GM12892 (cell line): ENCODE measurements at places on chromosomes 5 and 9.

DNA sequence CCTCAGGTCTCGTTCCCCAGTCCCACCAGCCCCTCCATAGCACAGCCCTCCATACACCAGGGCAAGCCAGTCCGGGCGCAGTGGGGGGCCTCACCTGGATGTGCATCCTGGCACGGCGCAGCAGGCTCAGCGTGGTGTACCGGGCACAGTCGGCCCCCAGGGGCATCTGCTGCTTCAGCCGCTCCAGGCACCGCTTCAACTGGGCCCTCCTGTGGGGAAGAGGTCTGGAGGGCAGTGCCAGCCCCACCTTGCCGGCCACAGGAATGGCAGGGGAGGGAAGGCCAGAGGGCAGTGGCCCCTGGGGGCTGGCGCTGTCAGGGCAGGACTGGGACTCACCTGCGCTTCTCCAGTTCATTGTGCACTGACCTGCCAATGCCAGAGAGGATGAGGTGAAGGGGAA, 1.4 kb downstream of the MXD3 start:
- DNase-seq: no peak

- no peak for DNase-seq
These were observed 233.6 kb upstream of the ELAVL2 start for GRCh38 chr9:24059651-24060050.

DNA sequence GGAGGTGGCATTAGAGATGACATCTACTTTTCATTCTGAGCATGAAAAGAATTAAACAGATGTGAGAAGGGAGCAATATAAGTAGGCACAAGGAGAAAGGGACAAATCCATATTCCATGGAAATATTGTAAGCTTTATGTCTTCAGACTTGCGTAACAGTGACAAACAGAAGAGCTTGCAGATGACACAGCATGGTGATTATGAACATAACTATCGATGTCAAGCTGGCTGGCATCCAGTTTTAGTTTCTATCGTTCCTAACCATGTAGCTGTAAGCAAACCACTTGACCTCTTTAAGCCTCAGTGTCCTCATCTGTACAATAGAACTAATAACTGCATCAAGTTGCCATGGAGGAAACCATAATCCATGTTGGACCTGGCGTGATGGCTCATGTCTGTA, 246.7 kb upstream of the ADRA1B start:
- no peak for DNase-seq

DNA sequence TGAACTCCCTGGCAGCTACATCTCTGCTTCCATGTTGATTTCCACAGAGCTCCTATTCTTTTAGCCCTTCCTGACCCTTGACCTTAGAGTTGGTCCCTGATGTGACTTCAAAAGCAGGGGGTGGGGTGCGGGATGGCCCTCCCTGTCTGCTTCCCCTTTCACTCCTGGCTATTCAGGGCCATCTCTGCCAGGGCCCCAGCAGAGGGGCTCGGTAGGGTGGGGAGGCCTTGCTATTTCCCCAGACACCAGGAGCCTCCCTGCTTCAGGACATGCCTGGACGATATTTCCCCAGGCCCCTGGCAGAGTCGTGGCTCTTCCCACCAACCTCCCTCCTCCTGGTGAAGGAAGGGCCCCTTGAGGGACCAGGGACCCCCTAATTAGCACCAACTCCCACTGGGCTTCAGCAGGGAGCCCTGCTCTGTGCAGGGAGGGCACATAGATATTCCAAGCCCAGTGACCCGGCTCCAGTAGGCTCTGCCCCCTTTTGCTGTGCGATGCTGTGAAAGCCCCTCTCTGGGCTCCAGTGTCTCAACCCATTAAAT, 17.3 kb downstream of the CORO2A start:
- DNase-seq: no peak

- no peak for DNase-seq
These were observed 412.9 kb downstream of the CHSY3 start for GRCh38 chr5:130316971-130317680.

DNA sequence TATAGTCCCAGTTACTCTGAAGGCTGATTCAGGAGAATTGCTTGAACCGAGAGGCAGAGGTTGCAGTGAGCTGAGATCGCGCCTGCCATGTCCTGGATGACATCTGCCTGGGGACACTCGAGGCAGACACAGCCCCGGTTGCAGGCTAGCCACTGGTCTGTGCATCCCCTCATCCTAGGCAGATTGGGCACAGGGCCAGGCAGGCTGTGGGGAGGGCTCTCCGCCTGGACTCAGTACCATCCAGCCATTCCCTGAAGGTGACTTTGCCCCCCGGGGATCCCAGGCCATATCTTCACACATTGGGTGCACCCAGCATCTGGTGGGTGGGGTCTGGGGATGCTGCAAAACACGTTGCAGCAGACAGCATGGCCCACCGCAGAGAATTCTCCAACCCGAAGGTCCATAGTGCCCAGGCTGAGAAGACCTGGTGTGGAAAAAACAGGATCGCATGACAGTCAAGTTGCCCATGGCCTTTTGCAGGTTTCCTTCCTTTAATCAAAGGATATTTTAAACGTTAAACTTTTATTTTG, 50.9 kb upstream of the SUSD3 start:
- DNase-seq: no peak

DNA sequence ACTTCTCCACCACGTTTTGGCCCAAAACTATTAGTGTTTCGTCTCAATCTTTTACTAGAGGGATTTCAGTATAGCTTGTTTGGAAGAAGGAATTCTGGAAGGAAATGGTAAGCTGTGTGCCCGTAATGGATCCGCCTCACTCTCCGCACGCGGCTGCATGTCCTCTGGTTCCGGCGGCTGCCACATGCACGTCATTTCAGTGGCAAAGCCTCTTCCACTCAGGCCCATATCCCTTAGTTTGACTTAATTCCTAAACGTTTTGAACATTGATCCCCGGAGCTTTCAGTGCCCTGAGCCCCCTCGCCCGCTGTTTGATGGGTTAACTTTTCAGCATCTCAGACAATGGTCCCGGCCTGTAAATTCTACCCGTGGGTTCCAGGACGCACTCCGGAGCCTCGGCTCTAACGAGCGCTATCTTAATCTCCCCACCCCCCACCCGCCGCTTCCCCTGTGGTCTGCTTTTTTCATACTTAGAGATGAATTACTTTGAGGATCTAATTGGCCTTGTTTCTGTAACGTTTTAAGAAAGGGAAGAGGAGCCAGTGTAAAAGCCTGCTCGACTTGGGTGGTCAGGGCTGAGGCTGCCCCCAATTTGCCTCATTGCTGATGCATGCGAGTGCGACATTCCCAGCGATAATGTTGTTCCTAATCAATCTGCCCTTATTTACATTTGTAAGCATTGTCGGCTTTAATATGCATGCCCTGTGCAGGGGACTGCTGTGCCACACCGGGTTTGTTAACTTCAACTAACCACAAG, 4.6 kb downstream of the PTCH1 start:
- DNase-seq: no peak

- no peak for DNase-seq
These were observed 4.1 kb downstream of the LMX1B start for GRCh38 chr9:126617823-126618165.

DNA sequence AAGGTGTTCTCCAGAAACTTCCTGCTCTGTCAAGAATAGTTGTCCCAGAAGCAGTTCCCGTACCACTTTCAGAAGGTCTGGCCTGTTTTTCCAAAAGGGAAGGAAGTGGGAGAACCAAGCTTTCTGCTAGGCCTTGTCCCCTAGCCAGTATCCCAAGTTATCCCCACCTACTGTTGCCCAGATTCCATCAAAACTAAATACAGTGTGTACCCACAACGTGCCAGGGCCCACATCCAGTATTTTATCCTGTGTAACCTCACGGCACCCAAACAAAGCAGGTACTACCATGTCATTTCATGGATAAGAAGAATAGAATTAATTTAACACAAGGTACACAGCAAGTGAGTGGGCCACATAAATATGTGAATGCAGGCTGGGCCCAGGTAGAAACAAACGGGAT, 126.2 kb downstream of the CDK5RAP2 start:
- no peak for DNase-seq

GRCh38 chr9:19028835-19029451, 4.1 kb downstream of the SAXO1 start:
- peak; percentile 55 for DNase-seq

- DNase-seq: no peak
These were observed 89.4 kb downstream of the UHRF2 start for GRCh38 chr9:6502399-6502798.

- no peak for DNase-seq
These were observed 302.7 kb downstream of the PLK2 start for GRCh38 chr5:58156973-58157701.

DNA sequence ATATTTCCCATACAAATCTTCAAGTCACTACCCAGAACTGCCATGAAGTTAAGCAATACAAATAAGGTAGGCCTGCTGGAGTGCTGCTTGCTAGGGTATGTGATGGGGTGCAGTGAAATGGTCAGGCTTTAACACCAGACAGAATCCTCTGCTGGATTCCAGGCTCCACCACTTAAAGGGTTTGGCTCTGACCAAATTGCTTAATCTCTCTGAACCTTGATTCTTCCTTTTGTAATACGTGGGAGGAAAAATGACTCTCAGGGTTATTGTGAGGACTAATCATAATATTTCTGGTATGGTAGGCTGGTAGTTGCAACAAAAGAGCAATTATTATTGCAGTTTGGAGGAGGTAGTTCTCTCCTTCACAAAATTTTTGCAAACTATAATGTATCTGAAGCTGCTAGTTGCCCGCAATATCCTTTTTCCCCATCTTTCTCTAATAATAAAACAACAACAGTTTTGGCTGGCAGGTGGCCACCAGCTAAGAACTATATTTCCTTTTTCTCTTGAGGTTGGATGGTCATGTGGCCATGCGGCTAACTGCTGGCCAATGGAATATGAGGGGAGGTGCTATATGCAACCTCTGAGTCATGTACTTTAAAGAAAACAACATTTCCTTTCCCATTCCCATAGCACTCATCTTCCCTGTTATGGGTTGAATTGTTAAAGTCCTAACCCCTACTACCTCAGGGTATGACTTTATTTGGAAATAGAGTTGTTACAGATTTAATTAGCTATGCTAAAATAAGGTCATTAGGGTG, 44.1 kb downstream of the CCL28 start:
- no peak for DNase-seq

GRCh38 chr9:16262477-16263261, 607.8 kb downstream of the BNC2 start:
- DNase-seq: no peak

DNA sequence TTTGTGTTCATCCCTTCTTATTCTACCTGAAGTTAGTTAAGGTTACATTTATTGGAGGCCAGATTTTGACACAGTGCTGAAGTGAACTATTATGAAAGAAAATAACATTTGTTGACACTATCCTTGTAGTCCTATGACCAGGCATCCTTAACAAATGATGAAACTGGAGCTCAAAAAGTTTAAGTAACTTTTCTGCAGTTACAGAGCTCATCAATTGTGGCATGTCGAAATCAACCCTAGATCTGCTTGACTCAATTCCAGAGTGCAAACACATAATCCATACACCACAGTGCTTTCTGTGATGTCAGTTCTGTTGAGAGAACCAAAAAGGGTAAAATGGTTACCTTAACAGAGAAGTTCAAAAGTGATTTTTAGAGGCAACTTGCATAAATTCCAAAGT, 28.6 kb downstream of the KCNN2 start:
- no peak for DNase-seq

DNA sequence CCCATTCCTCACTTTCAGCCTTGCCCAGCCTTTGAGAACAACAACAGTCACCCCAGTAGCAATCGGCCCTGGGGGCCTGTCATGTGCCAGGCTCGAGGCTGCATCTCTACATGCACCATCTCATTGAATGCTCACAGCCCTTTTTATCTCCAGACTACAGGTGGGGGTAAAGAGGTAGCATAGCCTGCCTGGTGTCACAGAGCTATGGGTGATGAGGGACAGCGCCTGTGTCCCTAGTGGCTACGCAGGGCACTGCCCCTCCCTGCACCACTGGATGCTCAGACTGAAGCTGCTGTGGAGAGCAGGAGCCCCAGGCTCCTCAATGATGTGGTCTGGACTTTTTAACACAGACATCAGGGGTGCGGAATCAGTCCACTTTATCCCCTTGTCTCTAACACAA, 2.8 kb downstream of the CAMK2A start:
- DNase-seq: no peak

- no peak for DNase-seq
These were observed 9.2 kb downstream of the PCDH1 start for GRCh38 chr5:141869040-141869439.

DNA sequence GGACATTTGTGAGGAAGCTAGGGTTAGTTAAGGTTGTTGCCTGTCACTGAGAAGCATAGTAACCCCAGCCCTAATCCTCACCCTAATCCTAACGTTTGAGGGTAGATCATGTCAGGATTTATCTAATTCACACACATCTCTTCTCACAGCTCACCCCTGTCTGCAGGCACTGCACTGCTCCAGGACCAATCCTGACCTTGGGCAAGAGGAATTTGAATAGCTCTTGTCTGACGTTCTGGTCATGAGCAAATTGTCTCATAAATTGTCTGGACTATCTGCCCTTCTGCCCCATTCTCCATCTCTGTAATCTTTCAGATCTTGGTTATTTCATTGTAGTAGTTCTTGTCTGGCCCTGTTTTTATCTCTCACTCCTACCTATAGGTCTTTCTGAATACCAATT, 18.7 kb downstream of the CRHBP start:
- no peak for DNase-seq

DNA sequence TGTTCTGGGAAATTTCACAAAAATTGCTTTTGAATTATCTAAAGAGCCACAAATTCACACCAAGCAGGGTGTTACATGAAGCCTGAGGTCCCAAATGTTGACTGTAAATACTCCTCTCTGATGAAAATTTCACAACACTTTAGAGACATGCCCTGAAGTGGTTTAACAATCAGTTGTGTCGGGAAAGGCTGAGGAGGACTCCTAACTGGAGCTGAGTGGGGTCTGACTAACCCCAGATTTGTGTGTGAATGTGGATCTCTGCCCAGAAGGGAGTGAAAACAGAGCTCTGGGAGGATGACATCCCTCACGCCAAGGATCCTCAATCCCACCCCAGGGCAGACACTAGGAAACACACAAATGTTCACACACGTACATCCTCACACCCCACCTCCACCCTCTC, 31.1 kb upstream of the GRXCR2 start:
- no peak for DNase-seq

DNA sequence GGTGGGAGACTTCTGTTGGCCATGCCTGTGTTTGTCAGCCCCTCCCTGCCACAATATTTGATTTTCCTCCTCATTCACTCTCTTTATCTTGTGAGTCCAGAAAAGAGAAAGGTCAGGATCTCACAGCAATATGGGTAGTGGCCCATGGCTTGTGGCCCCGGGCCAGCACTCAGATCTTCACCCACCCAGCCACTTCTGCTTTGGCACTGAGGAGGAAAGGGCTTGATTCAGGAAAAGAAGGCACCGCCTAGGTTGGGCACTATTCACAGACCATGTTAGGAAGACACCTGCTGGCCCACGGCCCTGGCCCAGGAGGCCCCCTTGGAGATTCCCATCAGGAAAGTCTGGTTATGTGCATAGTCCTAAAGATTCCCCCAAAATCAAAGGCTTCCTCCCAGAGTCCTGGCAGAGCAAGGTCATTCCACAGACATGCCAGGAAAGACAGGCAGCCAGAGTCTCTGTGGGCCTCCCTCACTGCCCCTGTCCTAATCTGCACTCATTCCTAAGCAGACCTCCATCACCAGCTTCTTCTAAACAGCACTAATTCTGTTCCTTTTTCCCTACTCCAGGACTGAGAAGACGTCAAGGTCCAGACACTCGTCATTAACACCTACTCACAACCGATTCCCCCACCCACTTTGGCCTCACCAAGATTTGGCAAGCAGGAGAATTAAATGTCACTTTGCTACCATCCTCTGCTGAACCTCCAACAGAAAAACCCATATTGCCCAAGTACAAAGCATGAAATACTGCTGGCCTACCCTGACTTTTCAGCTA, 179.3 kb downstream of the DEPDC1B start:
- DNase-seq: no peak

GRCh38 chr5:90134892-90135291, 274.7 kb downstream of the CETN3 start:
- no peak for DNase-seq
